Stimulated activated CD8-positive, alpha-beta memory T cell treated with anti-CD3 and anti-CD28 coated beads, Interleukin-4, amount 100 ng/mL, for 24 hours (primary cell): ENCODE measurements at places on chromosomes 2 and 18.

DNA sequence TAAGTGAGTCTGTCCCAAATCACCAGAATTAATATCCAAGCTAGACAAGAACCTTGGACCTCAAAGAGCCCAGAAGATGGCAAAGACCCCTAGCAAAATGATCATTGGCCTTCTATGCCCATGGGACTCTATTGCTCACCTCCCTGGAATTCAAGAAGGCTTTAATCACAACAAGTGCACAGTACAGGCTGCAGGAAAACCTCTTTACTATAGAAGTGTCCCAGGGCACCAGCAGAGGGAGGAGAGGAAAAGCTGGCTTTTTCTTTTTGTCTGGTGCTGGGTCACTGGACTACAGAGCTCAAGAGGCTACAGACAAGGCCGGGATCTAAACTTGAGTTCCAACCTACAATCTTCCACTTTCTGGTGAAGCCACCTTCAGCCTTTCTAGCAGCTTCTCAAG, 88.3 kb upstream of the PPP1CB start:
- no peak for DNase-seq

DNA sequence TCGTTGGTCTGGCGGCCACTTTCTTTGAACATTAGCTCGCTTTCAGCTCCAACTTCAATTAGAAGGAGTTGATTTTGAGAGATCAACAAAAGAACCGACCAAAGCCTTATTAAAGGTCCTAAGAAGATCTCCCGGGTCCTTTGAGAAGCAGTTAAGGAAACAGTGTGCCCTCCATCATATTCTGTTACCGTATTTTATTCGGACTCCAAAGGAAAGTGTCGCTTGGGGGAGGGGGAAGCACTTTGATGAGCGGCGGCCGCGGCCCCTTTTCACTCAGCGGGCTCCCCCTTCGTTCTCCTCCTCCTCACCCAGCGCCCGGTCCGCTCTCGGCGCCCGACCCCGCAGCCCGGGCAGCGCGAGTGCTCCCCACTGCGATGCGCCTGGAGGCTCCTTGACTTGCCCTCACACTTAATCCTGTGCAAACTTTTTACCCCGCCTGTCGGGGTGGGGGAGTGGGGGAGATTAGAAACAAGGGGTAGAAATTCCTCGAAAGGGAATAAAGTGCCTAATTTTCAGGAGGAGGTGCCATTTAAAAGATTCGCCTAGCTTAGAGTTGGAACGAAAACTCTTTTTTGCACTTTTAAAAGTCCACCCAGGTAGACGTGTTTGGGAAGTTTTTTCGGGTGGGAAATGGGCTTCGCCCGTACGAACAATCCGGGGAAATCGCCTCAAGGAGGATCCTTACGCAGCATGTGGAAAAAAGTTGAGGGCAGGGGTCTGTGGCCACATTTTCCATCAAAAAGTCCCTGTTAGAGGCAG, 1.2 kb upstream of the OTX1 start:
- DNase-seq: no peak

GRCh38 chr18:50441501-50441900, 66.7 kb downstream of the SKA1 start:
- DNase-seq: no peak

GRCh38 chr2:136534811-136535210, 230.5 kb upstream of the THSD7B start:
- DNase-seq: no peak

- no peak for DNase-seq
Measured at GRCh38 chr2:69046221-69046662, 33.3 kb downstream of the ANTXR1 start.

GRCh38 chr2:72562451-72563153, 263.2 kb downstream of the EXOC6B start:
- DNase-seq: no peak

DNA sequence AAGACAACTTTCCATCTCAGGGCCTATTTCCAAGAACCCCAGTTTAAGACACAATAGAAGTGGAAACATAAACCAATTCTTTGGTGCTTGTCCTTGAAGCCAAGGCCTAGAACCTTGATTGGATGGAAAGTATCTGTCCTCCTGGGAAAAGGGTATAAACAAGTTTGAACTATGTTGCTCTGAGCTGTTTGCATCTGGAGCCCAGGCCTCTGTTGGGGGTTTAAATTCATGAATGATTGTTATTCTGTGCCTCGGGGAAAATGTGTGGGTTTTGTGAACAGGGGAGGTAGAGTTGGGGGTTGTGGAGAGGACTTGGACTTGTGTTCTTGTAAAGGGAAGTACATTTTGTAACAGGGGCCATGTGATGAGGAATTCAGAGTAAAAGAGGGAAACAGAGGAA, 406.1 kb downstream of the SLC4A3 start:
- DNase-seq: no peak

GRCh38 chr18:58995663-58996062, 131.0 kb downstream of the ZNF532 start:
- DNase-seq: no peak

DNA sequence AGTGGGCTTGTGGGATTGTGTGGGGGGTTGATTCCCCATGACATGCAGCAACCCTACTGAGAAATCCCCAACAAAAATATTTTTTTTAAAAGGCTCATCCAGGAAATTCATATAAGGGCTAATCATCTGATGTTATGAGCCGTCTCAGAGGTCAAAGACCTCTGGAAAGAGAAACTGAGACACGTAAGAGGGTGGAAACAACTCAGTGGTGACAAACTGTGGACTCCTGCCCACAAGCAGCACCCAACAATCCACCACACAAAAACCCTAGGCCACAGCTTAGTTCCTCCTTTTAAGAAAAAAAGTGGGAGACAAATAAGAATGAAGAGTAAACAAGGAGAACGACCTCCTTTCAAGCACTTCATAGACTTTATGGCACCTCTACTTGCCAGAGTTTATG, 1096.1 kb upstream of the NRXN1 start:
- no peak for DNase-seq

DNA sequence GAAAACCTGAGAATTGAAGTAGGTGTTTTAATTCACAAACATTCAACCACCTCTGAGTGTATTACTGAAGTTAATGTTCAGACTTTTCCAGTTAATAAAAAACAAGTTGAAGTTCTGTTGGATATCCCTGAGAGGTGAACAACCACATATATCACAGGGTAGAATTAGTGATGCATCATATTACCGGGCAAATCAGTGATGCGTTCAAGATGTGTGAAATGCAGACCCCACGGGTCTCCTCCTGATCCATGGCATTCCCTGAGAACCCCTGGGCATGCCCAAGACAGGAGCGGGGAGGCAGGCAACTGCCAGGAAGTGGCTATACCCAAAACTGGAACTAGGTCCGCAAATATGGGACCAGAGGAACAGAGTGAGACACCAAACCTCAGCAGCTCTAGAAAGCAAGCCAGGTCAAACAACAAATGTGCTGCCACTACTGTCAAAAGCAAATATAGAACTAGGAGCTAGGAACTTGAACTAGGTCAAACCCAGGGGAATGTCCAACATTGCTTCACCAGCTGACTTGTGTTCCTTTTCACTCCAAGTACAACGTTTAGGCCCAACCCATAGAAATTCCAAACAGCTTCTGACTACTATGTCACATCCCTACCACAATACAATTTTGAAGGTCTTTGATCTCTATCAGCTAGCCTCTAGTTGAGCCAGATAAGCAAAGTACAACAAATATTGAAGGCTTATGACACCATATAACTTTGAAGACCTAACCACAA, 20.2 kb downstream of the PSTPIP2 start:
- no peak for DNase-seq

- peak; percentile 36 for DNase-seq
Measured at GRCh38 chr2:47070920-47071824, 83.9 kb downstream of the STPG4 start.

- no peak for DNase-seq
Measured at GRCh38 chr2:227813562-227814353, at the start of gene CCL20. Gene CCL20, plus strand, starts transcription at chr2:227813842. Its CDS starts 70 bp downstream, at chr2:227813912.

GRCh38 chr2:206739271-206739670, 21.1 kb upstream of the DYTN start:
- DNase-seq: no peak

GRCh38 chr2:67216103-67216502, 181.0 kb upstream of the ETAA1 start:
- no peak for DNase-seq

- DNase-seq: peak; percentile 19
Measured at GRCh38 chr2:226215902-226216503, 583.6 kb downstream of the IRS1 start.

DNA sequence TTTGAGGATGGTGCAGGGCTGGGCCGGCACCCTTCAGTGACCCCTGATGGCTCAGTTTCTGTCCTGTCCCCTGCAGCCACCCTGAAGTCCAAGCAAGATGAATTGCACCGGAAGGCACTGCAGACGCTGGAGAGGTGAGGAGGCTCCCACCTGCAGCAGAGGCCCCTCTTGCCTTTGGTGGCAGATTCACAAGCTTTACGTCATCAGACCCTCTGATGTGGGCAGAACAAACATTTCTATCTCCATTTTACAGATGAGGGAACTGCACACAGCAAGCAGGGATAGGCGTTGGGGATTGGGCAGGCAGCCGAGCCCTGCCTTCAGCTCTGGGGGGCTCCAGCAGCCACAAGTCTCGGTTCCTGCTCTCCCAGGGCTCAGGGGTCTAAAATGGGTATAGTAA, 107.7 kb upstream of the MCFD2 start:
- no peak for DNase-seq

- no peak for DNase-seq
Measured at GRCh38 chr18:58013241-58014211, 30.5 kb upstream of the NEDD4L start.

- DNase-seq: no peak
Measured at GRCh38 chr2:28664120-28664842, 87.3 kb upstream of the PPP1CB start.

DNA sequence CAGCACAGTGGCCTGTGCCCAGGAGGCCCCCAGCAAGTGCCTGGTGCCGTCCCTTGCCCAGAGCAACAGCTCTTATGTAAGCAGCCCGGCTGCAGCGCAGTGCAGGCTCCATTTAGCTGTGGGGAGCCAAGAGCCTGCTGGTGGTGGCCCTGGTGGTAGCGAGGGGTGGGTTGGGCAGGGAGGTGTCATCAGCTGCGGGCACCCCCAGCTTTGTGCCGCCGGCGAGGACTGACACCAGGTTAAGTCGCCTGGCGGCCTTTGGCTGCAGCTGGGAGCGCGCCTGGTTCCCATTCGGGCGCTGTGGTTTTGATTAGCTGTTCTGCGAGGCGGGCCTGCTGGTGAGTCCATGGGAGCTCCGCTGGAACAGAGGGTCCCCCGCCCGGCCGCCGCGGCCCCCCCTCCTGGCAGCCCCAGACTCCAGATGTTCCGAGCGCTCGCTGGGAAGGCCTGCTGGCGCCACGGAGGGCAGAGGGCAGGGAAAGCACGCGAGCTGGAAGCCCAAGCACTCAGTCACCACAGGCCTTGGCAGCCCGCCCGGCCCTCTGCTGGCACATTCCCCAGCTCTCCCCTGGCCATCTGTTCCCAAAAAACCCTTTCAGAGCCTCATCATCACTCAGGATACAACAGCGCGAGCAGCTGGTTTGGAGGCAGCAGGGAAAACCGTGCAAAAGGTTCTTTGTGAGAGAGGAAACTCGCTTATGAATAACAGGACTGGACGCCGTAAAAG, 18.4 kb downstream of the ATOH8 start:
- no peak for DNase-seq

DNA sequence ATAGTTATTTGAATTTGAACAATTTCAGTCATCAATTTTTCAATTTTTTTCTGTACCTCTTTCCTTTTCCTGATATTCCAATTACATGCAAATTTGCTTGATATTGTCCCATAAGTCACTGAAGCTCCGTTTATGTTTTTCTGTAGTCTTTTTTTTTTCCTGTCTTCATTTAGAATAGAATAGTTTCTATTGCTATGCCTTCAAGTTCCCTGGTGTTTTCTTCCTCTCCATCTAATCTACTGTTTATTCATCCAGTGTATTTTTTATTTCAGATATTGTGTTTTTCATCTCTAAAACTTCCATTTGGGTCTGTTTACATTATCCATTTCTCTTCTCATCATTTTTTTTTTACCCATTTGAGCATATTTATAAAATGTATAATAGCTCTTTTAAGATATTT, 8.0 kb upstream of the EIF2AK2 start:
- no peak for DNase-seq

DNA sequence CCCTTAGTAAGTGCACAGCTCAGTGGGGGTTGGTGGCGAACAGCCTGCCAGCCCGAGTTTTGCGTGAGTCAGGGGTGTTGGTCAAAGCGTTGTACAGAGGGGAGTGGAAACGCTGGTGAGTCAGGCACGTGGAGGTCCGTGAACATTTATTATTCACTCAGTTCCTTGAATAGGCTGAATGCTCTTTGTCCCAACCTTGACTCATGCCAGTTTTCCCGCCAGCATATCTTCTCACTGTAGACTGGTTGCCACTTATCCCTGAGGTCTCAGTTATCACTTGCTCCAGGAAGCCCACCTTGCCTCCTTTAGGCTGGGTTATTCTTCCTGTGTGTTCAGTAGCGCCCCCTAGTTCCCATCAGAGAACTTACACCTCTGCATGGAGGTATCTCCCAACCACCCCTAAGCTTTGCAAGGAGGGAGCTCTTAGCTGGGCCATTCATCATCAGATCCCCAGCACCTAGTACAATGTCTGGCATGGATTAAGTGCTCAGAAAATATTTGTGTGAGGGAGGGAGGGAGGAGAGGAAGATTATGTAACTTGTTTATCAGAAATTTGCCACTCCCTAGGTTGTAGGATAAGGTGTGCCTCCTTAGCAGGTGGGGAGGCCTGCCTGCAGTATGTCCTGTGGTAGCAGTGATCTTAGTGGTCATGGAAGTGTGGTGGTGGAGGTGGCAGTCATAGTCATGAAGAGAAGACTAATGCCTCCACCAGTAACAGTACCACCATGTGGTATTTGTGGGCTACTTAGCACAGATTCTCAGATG, 72.1 kb downstream of the CABLES1 start:
- DNase-seq: no peak

DNA sequence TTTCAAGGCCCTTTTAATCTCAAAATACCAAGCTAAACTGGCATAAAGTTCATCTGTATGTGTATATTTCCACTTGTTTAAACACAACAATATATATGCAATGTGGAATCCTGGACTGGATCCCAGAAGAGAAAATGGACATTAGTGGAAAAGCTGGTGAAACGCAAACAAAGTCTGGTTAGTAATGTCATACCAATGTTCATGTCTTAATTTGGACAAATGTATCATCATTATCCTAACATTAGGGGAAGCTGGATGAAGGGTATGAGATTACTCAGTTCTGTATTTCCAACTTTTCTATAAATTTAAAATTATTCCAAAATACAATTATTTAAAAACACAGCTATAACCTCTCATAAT, 3.8 kb downstream of the SP3 start:
- no peak for DNase-seq
